Adipocyte (in vitro differentiated cells): ENCODE measurements at places on chromosomes 16 and 17.

- DNase-seq, result peak; percentile 87
These were observed 38.9 kb downstream of the MYH3 start for GRCh38 chr17:10618202-10618635.

- peak; percentile 86 for DNase-seq
These were observed 1.7 kb downstream of the MT2A start for GRCh38 chr16:56610017-56610608.

- DNase-seq, result peak; percentile 73
These were observed 3.9 kb downstream of the NLRP1 start for GRCh38 chr17:5580367-5580766.

- DNase-seq, result peak; percentile 2
These were observed 4.6 kb upstream of the COL1A1 start for GRCh38 chr17:50205963-50206505.

GRCh38 chr16:27564224-27564623, 14.3 kb downstream of the KATNIP start:
- no peak for DNase-seq

- no peak for DNase-seq
These were observed 250.6 kb upstream of the SALL1 start for GRCh38 chr16:51401673-51402072.

GRCh38 chr17:62725791-62726249, 82.3 kb downstream of the MARCHF10 start:
- DNase-seq, result no peak

- DNase-seq, result no peak
These were observed 44.9 kb upstream of the CACNG5 start for GRCh38 chr17:66789961-66790437.

GRCh38 chr17:48681609-48682008, 40.7 kb downstream of the PRAC1 start:
- no peak for DNase-seq

DNA sequence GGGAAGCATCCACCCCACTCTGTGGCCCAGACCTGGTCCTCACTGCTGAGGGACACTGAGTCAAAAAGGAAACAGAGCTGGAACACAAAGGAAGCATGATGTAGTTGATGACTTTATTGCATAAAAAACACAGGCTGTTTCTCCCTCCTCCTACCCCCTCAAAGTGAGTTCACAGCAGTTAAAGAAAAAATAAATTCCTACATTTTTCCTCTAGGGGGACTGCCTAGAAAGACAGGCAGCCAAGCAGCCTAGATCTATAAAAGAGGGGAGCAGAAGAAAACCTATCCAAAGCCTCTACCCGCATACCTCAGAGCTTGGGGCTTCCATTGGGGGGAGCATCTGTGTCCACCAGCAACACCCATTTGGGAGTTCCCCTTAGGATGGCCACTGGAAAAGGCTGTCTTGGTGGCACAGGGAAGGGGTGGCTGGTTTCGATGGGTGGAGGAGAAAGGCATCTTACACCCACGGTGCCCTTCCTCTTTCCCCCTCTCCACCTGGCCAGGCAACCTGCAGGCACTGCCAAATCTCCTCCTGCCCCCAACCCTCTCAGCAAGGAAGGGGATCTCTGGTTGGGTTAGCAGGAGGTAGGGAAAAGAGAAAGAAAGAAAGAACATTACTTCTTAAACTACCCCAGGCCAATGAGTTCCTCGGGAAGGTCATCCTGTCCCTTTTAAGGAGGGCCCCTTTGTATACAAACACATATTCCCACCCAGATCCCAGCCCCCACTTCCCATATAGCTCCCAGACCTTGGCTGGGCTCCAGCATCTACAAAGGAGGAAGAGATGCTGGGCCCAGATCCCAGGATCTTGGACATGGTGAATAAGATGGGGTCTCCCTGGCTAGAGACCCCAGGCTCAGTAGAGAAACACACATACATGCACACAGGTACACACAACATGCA, 4.0 kb upstream of the SCRN2 start:
- peak; percentile 36 for DNase-seq

GRCh38 chr16:57567691-57568090, 25.2 kb downstream of the ADGRG5 start:
- no peak for DNase-seq

- DNase-seq, result no peak
These were observed 21.2 kb upstream of the HOXB9 start for GRCh38 chr17:48647103-48647962.

- DNase-seq, result no peak
These were observed 9.7 kb downstream of the CDRT4 start for GRCh38 chr17:15457723-15458094.

DNA sequence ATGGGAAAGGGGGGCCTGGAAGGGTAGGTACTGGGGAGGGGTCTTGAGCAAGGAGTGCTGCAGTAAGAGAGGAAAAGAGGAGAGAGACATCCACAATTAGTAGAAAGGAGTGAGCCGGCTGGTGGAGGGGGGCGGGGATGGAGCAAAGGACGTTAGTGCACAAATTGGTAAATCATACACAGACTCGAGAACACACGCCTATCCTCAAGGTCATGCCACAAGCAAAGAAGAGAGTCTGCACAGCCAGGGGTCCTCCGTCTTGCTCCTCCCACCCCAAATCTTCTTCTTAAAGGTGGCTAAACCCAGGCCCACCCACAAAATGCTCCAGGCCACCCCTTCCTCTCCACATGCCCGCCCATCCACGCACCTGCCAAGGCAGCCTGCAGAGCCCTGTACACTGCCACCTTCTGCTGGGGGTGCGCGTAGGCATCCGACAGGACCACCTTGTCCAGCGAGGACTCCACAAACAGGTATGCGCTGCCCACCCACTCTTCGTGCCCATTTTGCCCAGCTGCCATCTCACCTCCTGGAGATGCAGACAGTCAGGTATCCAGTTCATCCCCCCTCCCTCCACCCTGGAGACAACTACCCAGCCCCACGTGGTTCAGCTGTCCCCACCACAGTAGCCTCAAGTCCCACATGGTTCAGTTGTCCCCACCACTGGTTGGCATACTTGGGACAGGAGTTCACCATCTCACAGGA, 3.4 kb downstream of the TRADD start:
- no peak for DNase-seq

DNA sequence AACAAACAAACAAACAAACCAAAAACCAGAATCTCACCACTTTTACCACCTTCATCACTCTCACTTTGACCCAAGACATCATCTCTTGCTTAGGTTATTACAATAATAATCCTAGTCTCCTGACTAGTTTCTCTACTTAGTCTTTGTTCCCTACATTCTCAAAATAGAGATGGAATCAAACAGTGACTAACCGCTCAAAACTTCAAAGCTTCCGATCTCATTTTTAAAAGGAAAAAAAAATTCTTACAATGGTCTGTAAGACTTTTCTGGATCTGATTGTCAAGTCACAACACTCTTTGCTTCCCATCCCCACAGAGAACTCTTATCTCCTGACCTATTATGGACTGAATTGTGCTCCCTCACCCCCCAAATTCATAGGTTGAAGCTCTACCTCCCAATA, 60.9 kb downstream of the SPAG9 start:
- DNase-seq, result no peak

- DNase-seq, result no peak
These were observed 18.6 kb downstream of the NDUFAB1 start for GRCh38 chr16:23577493-23577892.

- DNase-seq, result peak; percentile 82
These were observed 102.2 kb downstream of the TRIM37 start for GRCh38 chr17:59004338-59005111.

GRCh38 chr16:2925951-2926649, 14.4 kb downstream of the FLYWCH1 start:
- no peak for DNase-seq

DNA sequence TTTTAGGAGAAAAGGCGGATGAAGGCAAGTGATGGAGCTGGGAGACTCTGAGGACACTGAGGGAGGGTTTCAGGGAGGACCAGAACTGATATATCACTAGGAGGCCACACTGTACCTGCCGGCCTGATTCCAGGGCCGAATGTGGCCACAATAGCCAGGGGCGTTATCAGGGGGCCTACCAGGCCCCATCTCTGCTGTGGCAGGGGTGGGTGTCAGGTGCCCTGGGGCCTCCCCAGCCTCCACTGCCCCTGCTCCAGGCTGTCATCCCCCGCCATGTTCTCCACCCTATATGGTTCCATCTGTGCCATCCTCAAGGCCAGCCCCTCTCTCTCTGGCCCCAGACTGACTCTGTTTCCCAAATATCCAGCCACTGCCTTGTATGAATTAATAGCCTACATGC, 246.5 kb downstream of the GSG1L start:
- DNase-seq, result no peak

DNA sequence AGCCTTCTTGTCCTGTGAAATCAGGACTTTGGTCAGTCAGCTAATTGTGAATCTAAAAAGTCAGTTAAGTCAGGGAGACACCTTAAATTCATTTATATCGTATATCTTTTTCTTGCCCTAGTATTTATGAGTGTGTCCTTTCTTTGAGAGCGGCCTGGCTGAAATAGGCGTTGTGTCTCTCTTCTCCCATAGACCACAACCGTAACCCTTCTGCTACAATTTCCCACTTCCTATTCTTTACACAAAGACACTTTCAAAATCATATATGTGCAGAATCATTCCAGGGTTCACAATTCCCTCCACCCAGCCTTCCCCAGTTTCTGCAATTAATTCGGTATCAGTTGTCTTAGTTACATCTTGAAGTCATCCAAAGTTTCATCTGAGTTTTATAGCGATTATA, 14.0 kb upstream of the COTL1 start:
- DNase-seq, result no peak

DNA sequence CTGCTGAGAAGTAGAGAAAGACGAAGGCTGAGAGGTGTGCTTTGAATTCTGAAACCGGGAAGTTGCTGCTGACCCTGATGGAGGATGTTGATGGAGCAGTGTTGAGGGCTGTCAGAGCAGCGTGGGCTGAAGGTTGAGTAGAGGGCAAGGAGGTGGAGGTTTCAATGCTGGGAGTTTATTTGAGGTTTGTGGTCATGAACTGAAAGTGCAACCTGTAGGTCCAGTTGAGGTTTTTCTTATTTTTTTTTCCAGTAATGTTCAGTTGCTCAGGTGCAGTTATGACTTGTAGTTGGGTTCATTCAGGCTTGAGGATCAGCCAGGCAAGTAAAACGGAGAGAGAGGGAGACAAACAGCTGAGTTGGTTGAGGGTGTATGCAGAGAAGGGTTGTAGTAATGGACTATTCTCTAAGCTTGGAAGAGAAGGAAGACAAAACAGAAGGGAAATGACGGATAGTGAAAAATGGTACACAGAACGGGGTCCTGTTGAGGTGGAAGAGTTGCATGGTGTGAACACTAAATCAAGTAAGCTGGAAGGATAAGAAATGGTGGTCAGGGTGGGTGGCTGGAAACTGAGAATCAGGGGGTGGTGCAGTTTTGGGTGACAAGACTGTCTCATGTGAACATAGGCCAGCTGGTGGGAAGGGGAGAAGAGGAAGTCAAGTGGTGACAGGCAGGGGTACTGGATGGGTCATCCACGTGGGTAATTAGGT, 8.7 kb upstream of the UBE2G1 start:
- no peak for DNase-seq

GRCh38 chr17:37090941-37091340, 142.2 kb downstream of the AATF start:
- no peak for DNase-seq

- no peak for DNase-seq
These were observed 63.1 kb downstream of the SPAG9 start for GRCh38 chr17:51057534-51057933.

DNA sequence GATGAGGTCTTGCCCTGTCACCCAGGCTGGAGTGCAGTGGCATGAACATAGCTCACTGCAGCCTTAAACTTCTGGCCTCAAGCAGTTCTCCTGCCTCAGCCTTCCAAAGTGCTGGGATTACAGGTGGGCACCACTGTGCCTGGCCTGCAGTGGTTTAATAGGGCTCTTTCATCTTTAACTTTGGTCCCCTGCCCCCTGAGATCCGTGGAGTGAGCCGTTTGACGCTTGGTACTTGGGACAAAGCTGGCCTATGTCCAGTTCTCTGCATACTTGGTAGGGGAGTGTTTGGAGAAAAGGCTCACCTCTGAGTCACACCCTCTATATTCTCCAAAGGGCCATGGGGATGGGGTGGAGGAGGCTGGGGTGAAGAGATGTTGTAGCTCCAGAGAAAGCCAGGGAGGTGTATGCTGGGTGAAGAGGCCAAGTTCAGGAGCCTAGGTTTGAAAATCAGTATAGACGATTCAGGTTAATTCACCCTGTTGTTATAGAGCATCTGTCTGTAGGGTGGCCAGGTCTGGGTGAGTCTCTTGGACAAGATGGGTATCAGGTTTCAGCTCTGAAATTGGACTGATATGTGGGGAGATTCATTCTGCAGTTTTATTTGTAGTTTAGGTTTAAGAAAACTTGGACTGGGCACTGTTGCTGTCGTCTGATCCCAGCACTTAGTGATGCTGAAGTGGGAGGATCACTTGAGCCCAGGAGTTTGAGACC, 17.6 kb downstream of the ABCC1 start:
- peak; percentile 84 for DNase-seq

- no peak for DNase-seq
These were observed 17.9 kb upstream of the DPEP1 start for GRCh38 chr16:89595330-89596060.

DNA sequence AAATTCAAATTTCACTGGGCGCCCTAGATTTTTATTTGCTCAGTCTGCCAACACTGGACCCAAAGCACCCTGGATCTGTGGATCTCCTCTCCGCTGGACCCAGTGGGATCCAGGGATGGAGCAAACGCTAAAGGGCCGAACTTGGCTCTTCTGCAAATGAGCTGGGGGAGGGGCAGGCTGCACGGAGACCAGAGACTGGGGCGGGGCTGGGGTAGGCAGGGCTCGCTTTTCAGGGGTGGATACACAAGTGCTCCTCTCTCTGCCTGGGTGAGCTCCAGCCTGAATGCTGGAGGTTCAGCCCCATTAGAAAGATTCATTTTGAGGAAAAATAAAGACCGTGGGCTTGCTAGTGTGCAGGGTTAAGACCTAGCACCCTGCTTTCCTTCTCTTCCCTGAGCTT, 8.9 kb downstream of the CBX4 start:
- no peak for DNase-seq

- peak; percentile 21 for DNase-seq
These were observed 570 bp downstream of the NR1D1 start for GRCh38 chr17:40099619-40100418.

DNA sequence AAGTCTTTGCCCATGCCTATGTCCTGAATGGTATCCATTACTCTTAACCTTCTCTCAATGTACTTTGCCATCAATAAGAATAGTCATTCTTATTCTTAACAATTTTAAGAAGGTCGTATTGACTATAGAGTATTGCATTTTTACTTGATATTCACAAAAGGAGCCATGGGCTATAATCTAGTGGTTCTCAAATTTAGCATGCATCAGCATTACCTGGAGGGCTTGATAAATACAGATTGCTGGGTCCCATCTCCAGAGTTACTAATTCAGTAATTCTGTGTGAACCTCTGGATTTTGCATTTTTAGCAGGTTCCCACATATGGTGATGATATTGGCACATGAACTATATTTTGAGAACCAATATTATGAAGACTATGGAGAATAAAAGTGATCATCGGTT, 89.6 kb downstream of the ABCA8 start:
- DNase-seq, result no peak

GRCh38 chr17:8681170-8681949, 50.8 kb upstream of the MYH10 start:
- DNase-seq, result peak; percentile 91
